ENCODE measurements at places on chromosomes 16 and 17. TPM values are rescaled to one million over a fixed set of nuclear protein-coding genes. Genes with fewer than 3 reads are reported as not detected.

KCNG4 gene
- total RNA-seq, result not detected

KRTAP2-2 gene
- not detected for total RNA-seq

CRYBA1 gene
- not detected for total RNA-seq

AXIN1 gene
- total RNA-seq, result 8.5 TPM

CMTM3 gene
- total RNA-seq, result 2.0 TPM

CCL8 gene
- not detected for total RNA-seq

TBC1D28 gene
- total RNA-seq, result not detected

MLYCD gene
- 17.1 TPM for total RNA-seq

DNAH17 gene
- total RNA-seq, result not detected

ABCA6 gene
- 101 TPM for total RNA-seq

DNA sequence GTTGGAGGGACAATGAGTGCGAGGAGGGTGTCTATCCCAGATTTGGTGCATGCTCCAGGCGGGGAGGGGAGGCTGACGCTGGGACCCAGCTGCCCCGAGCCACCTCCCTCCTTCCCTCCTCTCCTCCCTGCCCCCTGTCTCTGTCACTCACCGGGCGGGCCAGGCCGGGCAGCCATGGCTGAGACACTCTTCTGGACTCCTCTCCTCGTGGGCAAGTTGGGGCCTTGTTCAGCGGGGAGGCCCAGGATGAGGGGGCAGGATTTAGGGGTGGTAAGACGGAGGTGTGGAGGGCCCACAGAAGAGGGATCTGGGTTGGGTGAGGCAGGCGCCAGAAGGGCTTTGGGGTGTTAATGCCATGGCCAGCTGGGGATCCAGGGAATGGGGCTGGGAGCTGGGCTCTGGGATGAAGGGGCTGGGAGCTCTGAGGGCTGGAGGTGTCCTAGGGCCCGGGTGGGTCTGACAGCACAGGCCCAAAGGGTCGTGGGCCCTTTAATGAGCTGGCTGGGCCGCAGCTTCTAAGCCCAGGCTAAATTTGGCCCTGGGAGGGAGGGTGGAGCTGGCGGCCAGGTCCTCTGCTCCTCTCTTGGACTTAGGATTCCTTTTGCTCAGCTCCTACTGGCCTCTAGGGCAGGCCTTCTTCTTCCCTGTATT is at the start of gene SGCA:
Gene SGCA (plus strand): TSS at position 139 of the 651 bp plus-strand sequence. CDS start 36 bp downstream, at position 175.
- no peak for DNase-seq

DNA sequence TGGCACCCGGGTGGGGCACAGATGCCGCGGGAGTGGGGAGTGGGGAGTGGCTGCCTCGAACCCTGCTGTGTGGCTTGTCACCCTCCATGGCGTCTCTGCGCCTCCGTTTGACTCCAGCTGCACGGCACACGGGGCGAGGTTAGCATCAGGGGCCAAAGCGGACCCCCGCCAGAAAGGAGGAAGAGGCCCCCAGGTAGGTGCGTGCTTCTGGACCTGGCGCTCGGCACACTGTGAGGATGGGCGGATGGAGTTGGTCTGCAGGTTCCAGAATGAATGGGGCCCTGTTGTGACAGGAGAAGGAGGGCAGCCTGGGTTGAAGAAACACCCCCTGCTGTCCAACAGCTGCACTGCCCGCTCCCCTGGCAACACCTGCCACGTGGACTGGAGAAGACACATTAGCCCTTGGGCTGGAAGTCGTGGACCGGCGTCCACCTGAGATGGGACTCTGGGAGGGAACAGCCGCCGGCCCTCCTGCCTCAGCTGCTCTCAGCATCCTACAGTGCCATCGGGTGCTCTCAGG is 9.4 kb upstream of the FASN start:
- DNase-seq, result no peak

- DNase-seq, result no peak
These were observed 11.4 kb downstream of the MRPS23 start for GRCh38 chr17:57838453-57838852.

DNA sequence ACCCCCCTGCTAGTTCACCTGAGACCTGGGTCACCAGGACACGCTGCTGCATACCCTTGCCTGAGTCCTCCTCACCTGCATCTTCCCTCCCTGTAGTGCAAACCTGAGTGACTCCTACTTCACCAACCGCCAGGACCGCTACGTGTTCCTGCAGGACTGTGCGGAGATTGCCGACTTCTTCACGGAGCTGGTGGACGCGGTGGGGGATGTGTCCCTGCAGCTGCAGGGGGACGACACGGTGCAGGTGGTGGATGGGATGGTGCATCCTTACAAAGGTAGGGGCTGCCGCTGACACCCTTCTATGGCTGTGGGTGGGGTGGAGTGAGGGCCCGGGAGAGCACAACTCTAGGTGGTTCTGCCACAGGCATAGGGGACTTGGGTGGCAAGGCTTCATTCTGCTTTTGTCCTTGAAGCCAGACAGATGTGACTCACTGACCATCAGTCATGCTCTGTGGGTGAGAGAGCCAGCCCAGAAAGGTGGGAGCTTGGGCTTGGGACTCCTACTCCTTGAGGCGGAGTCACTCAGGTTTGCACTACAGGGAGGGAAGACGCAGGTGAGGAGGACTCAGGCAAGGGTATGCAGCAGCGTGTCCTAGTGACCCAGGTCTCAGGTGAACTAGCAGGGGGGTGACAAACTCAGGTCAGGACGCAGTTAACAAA is 22.3 kb downstream of the PGS1 start:
- DNase-seq, result no peak

DNA sequence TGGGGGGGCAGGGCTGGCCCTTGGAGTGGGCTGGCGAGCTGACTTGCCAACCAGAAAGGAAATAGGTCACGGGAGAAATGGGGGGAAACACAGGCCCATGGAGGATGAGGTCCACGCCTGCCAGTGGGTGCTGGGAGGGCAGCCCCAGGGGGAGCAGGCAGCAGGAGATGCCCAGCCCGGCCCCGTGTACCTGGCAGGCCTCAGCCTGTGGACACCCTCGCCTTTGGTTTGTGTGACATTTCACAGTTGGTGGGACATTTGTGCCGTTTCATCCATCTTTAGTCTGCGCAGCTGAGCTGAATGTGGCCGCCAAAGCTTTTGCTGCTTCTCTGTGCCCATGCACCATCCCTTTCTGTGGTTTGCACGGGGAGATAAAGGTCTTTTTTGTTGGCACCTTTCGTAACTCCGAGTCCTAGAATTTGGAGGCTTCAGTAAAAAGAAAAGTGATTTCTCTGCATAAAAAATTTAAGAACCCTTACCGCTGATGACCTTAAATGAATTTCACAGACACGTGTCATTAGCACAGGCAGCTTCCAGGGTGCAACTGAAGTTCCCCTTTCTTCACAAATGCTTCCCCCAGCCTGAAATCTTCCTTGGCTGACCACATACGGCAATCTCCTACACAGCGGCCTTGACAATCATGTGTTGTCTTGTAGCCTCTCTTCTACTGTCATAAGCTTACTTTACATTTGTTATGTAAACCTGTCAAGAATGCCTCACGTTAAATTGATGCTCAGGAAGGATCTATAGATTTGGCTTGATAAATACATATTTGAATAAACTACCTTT is 193.6 kb downstream of the RPTOR start:
- no peak for DNase-seq

DNA sequence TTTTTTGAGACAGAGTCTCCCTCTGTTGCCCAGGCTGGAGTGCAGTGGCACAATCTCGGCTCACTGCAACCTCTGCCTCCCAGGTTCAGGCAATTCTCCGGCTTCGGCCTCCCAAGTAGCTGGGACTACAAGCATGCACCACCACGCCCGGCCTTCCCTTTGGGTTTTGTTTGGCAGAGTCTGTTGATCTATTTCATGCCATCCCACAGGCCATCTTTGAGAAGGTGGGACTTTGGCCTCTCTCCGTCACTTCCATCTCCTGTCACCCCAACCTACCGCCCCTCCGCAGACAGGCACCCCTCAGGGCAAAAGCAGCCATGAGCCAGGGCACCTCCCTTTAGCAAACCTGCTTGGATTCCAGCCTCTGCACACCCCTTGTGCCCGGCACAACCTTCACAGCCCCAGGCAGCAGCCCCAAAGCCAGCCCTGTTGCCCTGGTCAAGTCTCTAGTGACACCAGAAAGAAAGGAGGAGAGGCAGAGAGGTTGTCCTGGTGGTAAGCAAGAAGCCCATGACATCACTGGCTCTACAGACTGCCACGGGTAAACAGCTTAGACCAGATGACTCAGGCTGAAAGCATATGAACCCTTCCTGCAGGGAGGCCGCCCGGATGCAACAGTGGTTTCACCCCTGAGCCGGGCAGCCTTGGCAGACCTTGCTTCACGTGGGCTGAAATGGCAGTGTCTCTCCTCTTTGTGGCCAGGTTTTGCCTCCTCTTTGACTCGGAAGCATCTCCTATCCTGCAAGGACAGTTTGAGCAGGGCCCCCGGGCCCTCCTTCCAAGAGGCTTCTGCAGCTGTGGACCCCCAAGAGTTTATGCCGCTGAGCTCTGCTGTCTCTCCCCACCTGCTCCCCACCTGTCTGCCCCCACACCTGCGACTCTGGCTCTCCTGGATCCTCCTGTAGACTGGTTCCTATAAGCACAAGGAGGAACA is 8.1 kb upstream of the TIMP2 start:
- no peak for DNase-seq

GRCh38 chr16:78709137-78709884 is 609.9 kb downstream of the WWOX start:
- DNase-seq, result no peak

DNA sequence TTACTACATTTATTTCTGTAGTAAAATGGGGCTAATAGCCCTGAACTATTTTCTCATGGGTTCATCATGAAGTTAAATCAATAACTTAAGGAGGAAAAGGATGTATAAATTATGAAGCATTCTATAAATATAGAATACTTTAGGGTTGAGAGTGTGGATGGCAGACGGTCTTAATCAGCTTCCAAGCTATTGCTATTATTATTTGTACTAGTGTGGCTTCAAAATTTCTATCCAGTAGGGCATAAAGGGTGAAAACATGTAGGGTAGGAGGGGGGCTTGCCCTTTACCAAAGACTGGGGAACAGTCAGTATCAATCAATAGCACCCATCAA is 26.4 kb upstream of the DHX8 start:
- DNase-seq, result no peak

DNA sequence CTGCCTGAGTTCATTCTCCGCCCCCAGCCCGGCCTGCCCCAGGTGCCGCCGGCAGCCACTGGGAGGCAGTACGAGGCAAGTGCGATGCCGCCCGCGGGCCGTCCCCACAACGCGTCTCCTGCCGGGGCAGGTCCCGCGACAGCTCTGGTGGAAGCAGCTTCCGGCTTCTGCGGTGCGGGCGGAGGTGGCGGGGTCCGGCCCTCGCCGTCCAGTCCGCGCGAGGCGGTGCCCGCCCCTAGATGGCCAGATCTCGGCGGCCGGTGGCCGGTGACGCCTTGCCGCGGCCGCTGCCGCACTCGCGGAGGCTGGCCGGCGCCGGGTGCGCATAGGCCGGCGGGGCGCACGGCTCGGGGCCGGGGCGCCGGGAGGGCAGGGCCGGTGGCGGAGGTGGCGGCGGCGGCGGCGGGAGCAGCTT is 1.8 kb downstream of the GJD3 start:
- peak; percentile 77 for DNase-seq

DNA sequence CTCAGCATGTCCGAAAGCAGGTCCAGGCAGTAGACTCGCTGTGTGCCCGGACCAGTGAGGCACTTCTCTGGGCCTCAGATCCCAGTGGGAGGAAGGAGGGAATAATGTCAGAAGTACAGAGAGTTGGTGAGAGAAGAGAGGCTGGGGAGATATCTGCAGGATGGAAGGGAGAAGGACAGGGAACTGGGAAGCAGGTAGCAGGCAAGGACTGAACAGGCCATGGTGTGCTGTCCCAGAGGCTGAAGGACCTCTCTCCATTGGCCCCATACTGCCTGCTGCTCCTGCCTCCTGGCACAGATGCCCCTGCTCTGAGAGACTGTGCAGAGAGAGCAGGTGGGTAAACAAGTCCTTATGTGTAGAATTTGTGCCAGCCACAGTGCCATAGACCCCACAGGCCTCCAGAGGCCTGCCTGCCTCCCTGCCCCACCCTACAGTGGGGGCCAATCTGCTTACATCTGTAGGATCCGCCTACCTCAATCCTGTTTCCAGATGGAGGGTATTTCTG is 34.2 kb upstream of the CRHR1 start:
- no peak for DNase-seq

- DNase-seq, result no peak
These were observed 10.9 kb downstream of the HOXB4 start for GRCh38 chr17:48567209-48567608.

DNA sequence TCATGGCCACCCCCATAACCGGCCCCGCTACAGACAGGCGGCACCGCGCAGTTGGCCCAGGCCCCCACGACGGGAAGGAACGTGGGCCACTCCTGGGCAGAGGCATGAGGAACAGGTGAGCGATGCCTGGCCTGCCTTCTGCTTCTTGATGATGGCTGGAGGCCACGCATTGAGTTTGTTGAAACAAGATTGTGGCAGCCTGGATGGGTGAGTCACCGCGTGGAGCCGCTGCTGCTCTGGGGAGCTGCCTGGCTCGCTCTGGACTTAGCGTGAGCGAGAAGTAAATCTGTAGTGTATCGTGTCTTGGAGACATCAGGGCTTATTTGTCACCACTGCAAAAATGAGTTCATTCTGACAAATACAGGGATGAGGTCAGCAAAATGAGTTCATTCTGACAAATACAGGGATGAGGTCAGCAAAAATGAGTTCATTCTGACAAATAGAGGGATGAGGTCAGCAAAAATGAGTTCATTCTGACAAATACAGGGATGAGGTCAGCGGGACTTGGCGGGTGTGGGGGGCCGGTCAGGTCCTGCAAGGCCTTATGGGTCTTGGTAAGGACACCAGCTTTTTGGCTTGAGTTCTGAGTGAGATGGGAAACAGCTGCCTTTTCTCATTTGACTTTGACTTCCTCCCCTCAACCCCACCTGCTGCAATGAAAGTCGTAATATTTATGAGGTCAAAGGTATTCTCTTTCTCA is 93.0 kb downstream of the SEC14L1 start:
- DNase-seq, result no peak

DNA sequence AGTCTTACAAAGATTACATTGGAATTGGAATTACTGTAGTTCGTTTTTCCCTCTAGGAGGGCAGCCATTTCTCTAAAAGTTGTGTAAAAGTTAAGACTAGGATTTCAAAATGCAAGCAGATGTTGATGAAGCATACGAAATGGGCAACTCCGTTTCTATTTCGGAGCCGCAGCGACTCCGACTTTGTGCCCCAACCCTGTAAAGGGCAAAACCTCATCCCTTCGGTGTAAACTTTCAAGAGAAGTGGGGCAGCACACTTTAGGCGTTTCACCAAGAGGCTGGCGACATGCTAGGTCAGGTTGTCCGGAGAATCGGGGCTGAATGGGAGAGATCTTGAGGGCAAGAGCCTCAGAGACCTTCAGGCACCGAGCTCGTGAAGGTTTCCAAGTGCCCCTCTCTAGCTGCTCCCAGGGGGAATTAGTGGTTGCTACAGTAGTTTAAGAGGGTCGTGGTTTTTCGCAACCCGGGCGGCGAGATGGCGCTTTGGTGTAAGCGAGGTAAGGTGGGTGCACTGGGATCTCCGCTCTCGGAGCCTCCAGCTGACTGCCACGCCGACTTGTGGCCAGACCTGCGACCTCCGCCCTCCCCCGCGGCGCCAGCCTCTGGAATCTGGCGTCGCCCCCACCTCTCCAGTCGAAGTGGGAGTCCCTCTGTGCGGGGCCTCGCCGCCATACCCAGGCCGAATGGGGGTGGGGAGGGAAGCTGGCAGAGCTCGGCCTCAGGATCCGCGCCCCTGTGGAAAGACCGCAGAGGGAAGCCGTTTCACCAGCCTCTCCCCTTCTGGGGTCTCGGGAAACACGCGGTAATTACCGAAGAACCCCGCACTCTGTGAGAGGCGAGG is 1.0 kb upstream of the HEXIM2 start:
- peak; percentile 80 for DNase-seq
